ENCODE measurements at places on chromosomes 3 and 15.

GRCh38 chr15:29331669-29332068 is 62.0 kb upstream of the NSMCE3 start:
- no peak for DNase-seq

- peak; percentile 19 for DNase-seq
Observed at GRCh38 chr3:192812743-192813383, 85.5 kb upstream of the FGF12 start.

GRCh38 chr15:75620058-75620820 is 5.3 kb downstream of the SNUPN start:
- DNase-seq, result no peak

GRCh38 chr15:41079717-41080116 is 36.4 kb downstream of the INO80 start:
- no peak for DNase-seq

- no peak for DNase-seq
Observed at GRCh38 chr3:14560110-14560509, 20.0 kb upstream of the GRIP2 start.

GRCh38 chr3:147701195-147701594 is 292.0 kb downstream of the ZIC1 start:
- DNase-seq, result no peak

- no peak for DNase-seq
Observed at GRCh38 chr15:84605554-84605882, 4.7 kb downstream of the ZSCAN2 start.

DNA sequence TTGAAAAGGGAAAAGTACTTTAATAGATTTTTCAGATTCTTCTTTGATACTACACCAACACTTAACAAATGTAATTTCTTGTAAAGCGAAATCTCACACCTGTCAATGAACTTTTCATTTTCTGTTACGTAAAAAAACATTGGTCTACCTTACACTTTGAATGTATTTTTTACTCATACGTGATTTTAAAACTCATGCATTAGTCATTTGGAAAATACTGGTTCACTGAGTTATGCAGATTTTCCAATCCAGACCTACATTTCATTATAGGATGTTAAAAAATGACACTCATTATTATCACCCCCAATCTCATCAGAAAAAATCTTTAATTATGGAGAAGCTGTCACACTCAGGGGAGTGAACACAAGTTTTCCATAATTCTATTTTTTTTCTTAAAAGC is 14.7 kb downstream of the VPS39 start:
- no peak for DNase-seq

DNA sequence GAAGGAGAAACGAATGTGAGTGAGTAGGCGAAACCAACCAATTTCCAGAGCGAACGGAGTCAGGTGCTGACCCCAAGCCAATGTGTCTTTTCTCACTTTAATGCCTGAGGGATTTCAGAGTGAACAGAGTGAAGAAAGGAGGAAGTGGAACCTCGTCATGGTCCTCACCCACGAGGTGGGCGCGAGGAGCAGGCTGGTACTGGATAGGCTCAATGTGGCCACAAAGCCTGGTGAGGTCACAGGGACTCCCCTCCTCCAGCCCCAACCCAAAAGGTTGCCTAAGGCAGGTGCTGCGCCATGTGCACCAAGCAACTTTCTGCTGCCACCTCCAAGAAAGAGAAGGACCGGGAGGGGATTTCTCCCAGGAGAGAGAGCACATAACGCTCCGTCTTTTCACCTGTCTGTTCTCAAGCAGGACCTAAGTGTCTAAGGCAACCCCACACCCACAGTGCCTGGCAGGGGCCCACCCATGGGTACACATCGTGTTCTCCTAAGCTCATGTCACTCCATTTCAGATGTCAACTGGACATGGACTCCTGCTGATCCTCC is 3.8 kb downstream of the NRROS start:
- no peak for DNase-seq

DNA sequence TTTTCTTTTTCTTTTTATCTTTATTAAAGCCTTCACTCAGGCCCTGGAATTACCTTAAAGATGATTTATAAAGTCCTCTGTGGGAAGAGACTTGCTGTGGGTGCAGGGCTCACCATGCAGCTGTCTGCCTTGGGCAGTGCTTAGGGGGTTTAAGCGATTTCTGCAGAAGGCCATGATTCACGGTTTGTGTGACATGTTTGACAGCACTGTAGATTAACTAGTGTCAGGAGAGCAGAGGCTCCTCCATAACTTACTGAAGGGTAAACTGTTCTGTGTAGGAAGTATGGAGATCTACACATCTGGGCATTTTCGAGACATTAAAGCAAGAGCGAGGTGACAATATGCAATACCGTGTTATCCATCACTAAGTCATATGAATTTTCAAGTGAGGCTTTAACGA is 137.7 kb downstream of the LRIG1 start:
- DNase-seq, result no peak

GRCh38 chr3:196813903-196814302 is 53.8 kb upstream of the SENP5 start:
- DNase-seq, result no peak

DNA sequence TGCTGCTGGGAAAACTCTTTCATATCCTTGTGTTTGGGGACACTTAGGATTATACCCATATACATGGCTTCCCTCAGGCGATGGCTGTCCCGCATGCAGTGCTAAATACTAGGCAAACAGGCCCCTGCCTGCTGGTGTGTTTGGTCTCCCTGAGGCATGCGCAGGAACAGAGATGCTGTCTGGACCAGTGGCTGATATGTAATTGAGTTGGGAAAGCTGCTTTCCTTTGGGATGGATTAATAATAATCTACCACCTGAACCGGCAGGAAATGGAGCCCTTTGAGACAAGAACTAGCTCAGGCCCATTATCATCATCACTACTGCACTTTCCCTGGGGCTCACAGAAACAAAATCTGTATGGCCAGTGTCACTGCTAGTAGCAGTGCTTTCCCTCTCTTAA is 18.0 kb downstream of the ZDHHC3 start:
- no peak for DNase-seq

- DNase-seq, result no peak
Observed at GRCh38 chr15:34334672-34335071, 2.9 kb downstream of the SLC12A6 start.

DNA sequence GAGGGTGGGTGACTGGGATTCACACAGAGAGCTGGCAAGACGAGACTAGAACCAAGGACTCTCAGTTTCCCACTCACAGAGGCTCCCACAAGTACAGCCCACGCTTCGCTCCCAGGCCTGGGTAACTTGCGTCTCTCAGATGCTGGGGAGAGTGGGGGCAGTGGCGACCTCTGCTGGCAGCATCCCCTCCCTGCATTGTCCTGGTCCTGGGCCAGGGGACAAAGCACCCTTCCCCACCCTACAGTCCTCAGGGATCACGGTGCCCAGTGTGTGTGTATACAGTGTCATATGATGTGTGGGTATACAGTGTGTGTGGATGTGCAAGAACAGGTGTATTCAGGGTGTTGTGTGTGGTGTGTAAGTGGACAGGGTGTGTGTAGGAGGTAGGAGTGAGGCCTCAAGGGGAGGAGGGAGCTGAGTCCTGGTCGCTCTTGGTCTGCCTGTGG is 12.8 kb downstream of the VILL start:
- no peak for DNase-seq

DNA sequence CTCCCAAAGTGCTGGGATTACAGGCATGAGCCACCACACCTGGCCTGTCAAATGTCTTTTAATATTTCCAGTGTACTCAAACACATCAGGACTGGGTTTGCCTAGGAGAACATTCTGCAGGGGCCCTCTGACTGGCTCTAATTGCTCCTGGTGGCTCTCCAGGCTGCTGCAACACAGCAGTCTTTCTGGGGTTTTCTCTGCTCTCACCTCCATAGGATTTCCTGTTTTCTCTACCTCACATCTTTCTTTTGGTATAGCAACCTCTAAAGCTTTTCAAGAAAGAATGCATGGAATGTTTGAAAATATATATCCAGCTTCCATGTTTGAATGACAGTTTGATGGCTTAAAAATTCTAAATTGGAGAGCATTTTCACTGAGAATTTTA is 83.3 kb upstream of the IGSF10 start:
- no peak for DNase-seq

DNA sequence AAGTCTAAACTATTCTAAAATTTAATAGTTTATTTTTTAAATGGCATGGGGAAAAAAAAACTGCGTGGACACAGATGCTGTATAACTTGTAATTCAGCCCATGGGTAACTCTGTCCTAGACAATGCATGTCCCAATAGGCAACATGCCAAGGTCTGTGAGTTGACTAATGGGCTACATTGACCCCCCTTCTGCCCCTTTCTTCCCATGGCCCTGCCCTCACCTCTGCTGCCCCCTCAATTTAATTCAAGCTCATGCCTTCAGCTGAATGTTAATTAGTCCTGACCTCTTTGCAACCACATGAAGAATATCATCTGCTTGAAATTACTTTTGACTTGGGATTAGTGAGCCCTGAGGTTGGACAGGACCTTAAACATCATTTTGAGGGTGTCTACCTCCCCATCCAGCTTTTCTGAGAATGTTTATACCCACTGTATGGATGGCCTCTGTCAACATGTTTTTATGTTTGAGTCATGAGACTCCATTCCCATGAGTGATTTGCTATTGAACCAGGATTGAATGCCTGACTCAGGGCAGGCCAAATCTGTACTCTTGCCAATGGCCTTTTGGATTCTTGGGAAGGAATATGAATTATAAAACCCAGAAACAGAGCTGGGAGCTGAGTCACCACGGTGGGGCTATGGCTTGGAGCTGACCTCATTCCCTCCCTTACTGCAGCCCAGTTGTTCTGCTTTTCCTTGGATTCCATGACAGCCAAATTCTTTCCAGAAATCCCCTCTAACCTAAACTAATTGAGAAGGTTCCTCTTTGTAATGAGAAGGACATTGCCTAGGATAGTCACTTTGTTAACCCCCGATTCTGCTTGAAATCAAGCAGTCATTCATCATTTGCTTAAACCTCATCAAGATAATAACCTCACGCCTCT is 33.5 kb upstream of the PDE8A start:
- no peak for DNase-seq

- DNase-seq, result no peak
Observed at GRCh38 chr3:123767009-123767372, 117.1 kb downstream of the MYLK start.

DNA sequence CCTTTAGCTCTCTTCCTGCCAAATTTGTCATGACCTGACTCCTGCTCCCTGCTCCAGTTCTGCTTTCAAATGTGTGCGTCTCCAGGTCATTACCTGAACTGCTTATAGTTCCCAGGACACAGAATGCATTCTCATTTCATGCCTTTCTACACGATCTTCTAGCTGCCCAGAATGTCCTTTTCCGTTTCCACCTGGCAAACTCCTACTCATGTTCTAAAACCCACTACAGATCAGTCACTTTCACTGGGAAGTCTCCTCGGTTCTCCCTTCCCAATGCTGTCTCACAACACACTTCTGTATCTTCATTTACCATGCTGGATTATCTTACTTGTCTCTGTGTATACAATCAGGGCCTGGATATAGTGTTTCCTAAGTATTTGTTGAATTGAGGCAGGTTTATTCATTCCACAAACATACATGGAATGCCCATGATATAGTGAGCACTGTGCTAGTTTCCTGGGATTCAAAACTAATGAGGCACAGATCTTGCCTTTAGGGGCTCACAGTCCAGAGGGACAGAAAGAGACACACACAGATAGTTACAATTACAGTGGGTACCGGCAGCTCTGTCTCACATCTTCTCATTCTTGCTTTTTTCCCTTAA is 1.6 kb upstream of the NOX5 start:
- no peak for DNase-seq

- DNase-seq, result no peak
Observed at GRCh38 chr3:105862217-105862616, 6.6 kb downstream of the CBLB start.

GRCh38 chr3:113117511-113118234 is 93.7 kb upstream of the BOC start:
- no peak for DNase-seq

DNA sequence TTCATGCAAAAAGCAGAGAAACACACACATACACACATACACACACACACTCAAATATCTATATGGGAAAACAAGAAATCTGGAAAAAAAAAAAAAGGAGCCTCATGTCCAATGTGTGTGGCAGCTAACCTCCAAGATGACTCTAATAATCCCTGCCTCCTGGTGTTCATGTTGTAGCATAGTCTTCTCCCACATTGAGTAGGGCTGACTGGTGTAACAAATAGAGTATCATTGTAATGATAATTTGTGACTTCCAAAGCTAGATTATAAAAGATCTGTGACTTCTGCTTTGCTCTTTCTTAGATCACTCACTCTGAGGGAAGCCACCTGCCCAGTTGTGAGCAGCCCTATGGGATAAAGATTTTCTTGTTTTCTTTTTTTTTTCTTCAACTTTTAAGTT is 130.9 kb upstream of the TNIK start:
- DNase-seq, result no peak

DNA sequence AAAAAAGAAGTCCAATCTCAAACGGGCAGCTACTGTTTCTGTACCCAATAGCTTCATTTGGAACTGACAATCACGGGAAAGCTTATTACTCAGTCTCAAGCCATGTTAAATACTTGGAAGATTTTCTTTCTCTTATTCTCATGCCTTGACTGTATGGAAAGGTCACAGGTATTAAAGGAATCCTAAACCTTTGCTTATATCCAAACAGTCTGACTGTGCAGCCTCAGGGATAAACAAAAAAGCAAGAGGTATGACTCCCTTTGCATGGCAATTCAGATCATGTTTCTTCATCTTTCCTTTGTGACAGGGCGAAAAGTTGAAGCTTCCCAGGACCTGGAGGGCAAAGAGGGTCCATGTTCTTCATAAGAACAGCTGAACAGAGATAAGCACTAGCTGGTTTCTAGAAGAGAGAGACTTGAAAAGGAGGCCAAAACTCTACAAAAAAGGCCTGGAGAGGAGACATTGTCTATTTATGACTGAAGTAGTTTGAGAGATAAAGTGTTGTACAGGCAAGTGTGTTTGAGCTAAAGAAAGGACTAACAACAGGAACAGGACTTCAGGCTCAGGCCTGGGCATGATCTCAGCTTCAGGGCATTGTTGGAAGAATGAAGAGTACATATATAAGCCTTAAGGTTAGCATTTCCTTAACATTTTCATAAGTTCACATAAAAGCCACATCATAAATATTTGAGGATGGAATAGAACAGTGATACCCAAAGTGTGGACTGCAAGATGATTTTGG is 231.0 kb upstream of the THRB start:
- DNase-seq, result no peak

GRCh38 chr3:135966271-135966961 is 888 bp downstream of the PPP2R3A start:
- no peak for DNase-seq

DNA sequence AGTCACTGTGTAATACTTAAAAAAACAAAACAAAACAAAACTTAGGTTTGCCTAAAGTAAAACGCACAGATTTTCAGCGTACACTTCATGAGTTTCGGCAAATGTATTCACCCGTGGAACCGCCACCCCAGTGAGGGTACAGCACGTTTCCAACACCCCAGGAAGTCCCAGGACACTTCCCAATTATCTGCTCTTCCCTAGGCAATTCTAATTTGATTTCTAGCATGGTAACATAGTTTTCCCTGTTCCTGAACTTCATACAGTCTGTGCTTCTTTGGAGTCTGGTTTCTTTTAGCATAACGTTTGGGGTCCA is 497 bp upstream of the CLASP2 start:
- no peak for DNase-seq

- DNase-seq, result peak; percentile 86
Observed at GRCh38 chr15:74374648-74375302, 7.3 kb upstream of the CYP11A1 start.

GRCh38 chr3:156620260-156620659 is 54.1 kb upstream of the TIPARP start:
- peak; percentile 80 for DNase-seq
